ENCODE measurements at places on chromosomes 2 and 18.

- DNase-seq = no peak
Measured at GRCh38 chr18:69725009-69725408, 222.7 kb downstream of the CD226 start.

DNA sequence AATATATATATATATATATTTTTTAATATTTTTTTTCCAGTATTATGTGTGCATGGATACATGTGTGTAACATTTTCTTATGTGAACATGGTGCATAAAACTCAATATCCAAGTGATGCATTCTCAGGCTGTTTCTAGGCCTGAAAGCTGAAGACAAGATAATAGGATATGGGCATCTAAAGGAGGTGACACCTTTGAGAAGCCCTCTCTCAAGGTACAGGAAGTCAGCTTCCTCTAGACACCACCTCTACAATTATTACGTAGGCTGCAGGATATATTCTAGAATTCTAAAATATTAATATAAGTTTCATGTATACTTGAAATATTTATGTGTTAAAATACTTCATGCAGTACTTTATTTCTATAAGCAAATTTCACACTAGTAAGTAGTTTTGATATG is 327.5 kb downstream of the PTPRM start:
- no peak for DNase-seq

DNA sequence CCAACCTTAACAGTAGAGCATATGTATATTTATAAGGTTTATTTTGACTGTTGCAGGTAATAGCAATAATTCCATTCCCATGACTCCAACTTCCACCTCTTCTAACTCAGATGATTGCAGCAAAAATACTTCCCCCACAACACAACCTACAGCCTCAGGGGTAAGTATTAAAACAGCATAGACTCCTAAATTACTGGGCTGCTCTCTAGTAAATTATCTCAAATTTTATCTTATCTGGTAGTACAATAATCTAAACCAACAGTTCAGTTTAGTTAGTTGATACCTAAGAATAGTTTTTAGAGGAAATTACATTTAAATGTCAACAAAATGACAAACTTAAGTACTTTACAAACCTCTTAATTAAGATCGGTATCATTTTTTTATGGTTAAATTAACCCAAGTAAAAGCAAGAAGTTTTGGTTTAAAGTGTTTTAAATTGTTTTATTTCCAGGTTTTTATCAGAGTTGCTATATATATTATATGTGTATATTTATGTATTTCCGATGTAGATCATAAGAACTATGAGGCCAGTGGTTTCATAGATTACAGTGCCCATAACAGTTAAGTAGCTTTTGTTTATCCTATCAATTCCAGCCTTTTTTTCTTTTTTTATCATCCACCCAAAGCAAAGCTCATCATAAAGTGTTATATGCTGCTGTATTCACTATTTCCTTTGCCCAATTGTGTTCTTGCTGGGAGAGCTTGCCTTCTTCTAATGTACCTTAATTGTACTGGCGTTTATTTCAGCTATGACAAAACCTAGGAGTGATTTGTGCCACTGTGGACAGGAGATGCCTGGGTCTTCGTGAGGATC is 13.7 kb downstream of the GATA6 start:
- DNase-seq = no peak

GRCh38 chr2:142445023-142445422 is 314.2 kb upstream of the LRP1B start:
- DNase-seq = no peak

DNA sequence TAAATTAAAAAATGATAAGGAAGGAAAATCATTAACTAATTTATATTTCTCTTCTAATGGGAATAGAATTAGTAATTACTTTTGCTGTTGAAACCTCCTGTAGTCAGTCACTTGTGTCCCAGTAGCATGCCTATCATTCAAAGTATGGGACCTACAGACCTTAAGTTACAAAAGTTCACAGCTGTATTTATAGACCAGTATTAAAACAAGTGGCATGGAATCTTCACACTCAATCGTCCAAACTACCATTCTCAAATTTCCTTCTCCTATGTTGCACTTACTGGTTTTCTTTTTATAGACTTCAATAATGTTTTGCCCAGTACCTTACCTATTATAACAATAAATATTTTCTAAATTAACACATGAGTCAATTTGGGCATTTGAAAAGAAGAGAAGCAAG is 639.9 kb downstream of the ERBB4 start:
- DNase-seq = no peak

- DNase-seq = no peak
Measured at GRCh38 chr2:96824079-96824870, 8.2 kb downstream of the CNNM3 start.

DNA sequence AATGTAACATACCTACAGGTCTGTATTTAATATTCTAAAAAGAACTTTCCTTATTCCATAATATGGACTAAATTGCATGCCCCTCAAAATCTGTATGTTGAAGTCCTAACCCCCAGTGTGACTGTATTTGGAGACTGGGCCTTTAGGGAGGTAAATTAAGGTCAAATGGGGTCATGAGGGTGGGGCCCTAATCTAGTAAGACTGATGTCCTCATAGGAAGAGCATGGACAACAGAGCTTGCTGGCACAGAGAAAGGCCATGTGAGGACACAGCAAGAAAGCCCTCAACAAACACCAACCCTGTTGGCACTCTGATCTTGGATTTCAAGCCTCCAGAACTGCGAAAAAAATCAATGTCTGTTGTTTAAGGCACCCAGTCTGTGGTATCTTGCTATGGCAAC is 18.6 kb downstream of the SF3B1 start:
- DNase-seq = no peak

DNA sequence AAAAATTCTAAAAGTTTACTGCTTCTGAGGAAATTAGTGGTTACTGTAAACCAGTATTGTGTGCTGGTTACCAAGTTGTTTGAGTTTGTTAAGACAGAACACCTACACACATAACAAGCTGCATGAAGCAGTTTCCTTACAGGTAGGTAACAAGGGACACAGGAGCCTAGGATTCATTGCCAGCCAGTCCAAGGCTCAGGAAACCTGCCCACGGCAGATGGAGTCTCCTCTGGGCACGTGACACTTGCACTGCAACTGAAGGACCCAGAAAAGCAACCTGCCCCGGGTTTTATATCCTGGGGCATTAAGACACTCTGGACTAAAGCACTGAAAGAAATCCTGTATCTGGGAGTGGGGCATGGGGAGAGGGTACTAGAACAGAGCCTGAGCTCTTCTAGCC is 639.3 kb downstream of the ADCYAP1 start:
- no peak for DNase-seq

DNA sequence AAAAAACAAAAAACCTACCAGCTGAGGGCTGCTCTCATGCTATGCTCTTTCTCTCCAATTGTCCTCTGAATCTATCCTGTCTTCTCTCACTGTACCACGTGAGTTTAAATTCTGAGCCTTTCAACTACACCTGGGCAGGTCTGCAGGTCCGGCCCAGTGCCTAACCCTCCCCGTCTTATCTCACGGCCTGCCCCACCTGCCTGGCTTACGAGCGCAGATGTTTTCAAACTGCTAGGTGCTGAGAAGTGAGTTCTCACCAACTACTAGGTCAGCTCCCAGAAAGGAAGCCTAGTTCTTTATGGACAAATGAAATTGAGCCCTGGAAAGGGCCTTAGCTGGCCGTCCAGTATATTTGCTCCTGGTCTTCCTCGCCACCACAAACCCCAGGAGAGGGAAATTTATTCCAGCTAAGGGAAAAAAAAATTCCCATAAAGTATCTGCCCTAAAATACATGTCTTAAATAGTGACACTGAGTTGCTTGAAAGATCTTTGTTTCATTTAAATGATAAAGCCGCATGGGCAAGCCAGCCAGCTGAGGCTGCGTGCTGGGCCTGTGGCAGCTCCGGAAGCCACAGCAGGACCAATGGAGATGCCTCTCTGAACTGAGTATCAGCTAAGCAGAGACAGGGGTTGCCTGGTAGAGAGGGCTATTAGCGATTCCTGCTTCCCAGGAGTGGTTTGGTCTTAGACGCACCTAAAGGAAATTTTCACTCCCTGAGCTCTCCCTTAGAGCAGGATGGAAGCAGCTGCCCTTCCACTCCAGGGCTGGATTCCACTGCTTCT is 92.5 kb upstream of the NCK2 start:
- DNase-seq = no peak

DNA sequence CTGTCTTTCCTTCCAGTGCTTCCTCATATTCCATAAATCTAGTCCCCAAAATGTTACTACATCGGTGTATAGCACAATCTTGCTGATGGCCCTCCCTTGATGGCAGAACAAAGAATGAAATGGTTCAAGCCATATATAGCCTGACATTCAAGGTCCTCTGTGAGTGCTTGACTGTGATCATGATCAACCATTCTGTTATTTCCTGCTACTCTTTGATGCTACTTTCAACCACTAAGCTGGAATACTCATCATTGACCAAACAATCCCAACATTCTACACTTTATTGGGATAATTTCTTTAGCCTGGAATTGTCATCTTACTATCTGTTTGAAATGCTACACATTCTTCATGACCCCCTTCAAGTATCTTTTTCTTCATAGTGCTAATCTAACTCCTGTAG is 633.9 kb downstream of the PLCL1 start:
- no peak for DNase-seq

GRCh38 chr2:15691586-15692310 is 100.1 kb downstream of the DDX1 start:
- no peak for DNase-seq

DNA sequence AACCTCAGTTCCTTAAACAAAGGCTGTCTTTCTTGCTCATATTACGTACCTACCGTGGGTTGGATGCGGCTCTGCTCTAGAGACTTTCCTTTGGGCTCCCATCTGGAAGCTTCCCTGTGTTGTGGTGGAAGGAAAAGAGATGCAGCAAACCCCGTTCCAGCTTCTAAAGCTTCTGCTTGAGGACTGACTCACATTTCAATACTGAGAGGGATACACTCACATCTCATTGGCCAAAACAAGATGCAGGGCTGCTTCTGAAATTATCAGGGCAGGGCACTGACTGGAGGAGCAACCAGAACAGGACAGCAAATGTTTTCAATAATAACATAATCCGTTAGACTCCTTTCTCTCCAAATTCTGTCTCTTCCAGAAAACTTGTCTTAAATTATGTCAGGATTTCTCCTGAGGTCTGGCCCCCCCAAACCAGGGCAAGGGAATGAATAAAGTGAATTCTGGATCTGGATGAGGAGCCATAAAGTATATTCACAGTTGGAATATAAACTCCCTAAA is 4.5 kb upstream of the MYO5B start:
- no peak for DNase-seq

GRCh38 chr2:100731535-100731981 is 88.4 kb upstream of the NPAS2 start:
- no peak for DNase-seq

- no peak for DNase-seq
Measured at GRCh38 chr2:187224989-187225388, 223.1 kb downstream of the CALCRL start.

DNA sequence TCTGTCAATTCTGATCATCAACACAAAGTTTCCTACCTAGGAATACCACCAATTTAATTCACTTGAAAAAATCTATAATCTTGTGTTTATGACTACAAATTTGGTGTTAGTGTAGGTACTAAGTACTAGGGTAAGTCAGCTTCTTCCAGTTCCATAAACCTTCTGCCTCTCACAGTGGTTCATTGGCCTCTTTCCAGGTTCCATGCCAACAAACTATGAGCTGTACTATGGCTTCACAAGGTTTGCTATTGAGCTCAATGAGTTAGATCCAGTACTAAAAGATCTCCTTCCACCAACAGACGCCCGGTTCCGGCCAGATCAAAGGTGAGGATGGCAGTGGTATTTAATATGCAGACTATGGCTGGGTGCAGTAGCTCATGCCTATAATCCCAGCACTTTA is 58.8 kb downstream of the PRKRA start:
- DNase-seq = no peak

DNA sequence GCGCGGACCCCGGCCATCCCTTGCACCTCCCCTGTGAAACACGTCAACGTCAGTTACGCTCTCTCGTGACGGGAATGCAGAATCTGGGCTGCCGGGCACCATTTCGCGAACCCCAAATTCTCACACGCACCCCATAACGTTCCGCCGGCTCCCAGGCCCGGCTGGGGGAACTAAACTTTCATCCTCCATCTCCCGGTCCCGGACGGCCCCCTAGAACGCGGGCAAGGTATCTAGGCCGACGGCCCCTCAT is 544 bp downstream of the DNAJC27 start:
- peak; percentile 25 for DNase-seq

DNA sequence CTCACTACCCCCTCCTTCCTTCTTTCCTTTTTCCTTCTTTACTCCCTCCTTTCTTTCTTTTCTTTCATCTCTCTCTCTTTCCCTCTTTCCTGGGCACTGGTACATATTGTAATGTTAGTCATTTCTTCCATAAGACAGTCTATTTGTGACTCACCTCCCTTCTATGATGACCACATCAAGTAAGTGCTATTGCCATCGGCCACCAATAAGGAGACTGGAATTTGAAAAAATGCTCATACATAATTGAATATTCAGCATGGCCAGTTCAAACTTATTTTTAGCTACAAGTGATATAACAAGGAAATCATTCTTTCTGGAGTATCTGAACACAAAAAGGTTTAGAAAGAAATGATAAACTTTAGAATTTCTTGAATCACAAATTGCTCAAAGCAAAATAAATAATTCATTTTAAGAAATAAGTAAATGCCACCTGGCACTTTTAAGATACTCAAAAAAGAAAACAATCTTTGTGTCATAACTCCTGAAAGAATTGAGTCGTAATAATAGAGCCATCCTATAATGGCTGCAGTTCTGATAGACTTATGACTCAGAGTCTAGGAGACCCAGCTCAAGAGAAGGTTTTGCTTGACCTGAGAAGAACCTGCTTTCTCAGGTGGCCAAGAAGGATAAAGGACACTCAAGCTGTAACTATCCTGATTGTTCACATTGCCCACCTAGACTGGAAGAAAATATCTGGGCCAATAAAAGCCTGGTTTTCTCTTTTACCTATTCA is 51.6 kb upstream of the CCBE1 start:
- DNase-seq = no peak

GRCh38 chr2:151437630-151438029 is 27.9 kb downstream of the RIF1 start:
- DNase-seq = peak; percentile 57

- DNase-seq = no peak
Measured at GRCh38 chr2:23541503-23542229, 156.7 kb downstream of the KLHL29 start.

DNA sequence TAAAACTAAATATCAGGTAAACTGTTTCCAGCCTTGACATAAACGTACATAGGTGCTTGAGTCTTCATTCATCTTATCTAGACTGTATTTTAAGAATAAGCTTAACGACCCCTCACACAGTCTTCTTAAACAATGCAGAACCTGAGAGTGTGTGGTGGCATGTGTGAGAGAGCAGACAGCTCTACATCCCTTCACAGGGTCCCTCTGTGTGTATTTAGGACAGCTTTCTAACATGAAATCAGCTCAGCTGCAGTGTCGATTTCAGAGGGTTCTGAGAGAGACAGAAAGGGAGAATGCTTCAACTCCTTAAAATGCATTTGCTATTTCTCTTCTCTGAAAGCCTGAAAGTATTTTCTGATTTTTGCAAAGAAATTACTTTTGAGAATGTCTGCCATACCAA is 185.2 kb downstream of the GRB14 start:
- no peak for DNase-seq

GRCh38 chr2:191635333-191636234 is 42.4 kb upstream of the NABP1 start:
- no peak for DNase-seq

GRCh38 chr18:9808295-9809241 is 77.2 kb upstream of the TXNDC2 start:
- DNase-seq = no peak
